GM12891 (cell line): ENCODE measurements at places on chromosomes 2 and 18.

DNA sequence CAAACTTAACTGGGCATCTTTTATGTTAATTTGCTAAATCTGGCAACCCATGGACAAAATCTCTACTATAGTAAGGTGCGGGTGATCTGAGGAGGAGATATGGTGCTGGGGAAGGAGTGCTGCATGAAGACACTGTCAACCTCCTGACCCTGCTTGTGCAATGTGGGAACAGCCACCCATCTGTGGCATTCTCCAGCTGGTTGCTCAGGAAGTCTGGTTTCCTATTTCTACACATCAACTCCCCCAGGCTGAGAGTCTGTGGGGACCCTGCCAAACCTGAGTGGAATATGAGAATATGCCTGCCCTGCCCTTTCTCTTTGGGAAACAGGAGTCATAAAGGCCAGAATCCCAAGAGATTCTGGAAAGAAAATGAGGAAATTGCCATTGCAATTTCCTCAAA is 60.1 kb upstream of the PAX3 start:
- DNase-seq, result no peak

GRCh38 chr18:74902147-74902455 is 304.4 kb downstream of the ZNF407 start:
- no peak for DNase-seq

DNA sequence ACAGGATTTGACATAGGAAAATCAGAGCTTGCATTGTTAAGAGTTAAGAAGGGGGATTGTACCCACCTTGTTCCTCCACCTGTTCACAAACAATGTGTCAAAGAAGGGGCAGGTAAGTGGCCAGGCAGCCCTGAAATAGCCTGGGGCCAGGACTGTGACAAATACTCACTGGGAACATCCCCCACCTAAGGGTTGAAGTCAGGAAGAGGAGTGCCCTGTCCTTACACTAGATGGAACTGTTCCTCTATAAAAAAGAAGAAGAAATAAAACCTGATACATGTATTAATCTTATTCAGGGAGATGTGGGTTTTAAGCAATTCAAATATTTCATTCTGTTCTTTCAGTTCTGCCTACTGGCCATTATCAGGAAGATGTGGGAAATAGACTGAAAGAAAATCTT is 41.9 kb downstream of the TACR1 start:
- no peak for DNase-seq

GRCh38 chr2:108918156-108918874 is 70.7 kb downstream of the EDAR start:
- DNase-seq, result no peak

DNA sequence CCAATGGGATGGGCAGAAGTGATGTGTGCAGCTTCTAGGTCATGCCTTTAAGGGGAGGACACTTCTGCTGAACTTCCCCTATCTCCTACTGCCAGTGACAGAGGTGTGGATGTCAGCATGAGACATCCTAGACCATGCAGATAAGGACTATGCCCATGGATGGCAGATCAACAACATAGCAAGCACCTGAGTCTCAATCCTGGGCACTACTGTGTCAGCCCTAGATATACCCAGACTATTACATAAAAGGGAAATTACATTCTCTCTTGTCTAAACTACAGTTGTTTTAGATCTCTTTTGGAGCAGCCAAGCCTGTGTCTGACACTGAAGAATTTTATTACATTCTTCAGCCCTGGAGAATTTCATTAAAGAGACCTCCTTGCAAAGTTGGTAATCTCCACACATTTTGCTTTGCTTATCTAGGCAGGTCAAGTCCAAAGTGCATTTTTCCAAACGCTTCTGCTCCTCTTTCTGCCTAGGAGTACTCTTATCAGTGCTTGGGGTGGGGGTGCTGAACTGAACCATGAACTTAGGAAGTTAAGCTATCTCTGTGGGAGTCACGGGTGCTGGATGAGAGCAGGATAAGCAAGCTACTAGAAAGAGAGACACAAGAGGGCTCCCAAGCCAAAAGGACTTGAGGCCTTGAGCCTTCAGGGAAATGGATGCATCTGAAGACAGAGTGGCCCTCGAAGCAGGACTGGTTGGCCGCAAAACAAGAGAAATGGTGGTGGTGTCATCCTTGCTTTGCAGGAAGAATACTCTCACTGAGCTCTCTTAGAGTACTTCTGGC is 95.2 kb upstream of the SPRED2 start:
- DNase-seq, result no peak

DNA sequence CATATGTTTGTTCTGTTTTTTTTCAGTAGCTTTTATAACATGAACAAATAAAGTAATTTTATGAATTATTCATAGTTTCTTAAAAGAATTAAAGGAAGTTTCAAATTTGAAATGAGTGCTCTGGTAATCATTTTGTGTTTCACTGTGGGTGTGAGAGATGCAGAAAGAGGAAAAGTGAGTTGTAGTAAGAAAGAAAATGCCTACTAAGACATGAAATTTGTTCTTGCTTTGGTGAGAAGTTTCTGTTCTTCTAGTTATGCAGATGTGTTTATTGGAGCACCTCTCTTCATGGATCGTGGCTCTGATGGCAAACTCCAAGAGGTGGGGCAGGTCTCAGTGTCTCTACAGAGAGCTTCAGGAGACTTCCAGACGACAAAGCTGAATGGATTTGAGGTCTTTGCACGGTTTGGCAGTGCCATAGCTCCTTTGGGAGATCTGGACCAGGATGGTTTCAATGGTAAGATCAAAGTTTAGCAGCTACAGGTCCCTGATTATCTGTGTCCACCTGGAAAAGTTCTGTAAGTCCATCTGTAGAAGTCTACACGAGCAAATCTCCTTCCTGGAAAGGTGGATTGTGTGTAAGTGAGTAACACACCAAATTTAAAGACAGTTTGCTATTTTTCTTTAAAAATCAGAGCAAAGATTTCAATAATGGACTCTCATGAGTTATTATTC is 51.4 kb downstream of the ITGAV start:
- DNase-seq, result no peak

DNA sequence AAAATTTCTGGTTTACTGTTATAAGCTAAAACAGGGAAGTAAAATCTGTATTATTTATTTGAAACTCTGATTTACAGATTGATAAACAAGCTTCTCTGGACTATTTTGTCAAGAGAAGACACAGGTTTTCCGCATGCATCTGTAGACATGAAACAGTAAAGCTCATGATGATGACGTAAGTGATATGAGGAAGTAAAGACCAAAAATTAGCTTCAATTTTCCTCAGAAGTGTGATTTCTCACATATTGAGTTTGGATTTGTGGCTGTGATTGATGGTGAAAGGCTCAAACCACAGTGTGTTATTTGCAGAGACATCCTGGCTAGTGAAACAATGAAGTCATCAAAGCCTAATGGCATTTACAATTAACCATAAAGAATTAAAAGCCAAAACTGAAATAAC is 12.6 kb upstream of the LONRF2 start:
- DNase-seq, result no peak

DNA sequence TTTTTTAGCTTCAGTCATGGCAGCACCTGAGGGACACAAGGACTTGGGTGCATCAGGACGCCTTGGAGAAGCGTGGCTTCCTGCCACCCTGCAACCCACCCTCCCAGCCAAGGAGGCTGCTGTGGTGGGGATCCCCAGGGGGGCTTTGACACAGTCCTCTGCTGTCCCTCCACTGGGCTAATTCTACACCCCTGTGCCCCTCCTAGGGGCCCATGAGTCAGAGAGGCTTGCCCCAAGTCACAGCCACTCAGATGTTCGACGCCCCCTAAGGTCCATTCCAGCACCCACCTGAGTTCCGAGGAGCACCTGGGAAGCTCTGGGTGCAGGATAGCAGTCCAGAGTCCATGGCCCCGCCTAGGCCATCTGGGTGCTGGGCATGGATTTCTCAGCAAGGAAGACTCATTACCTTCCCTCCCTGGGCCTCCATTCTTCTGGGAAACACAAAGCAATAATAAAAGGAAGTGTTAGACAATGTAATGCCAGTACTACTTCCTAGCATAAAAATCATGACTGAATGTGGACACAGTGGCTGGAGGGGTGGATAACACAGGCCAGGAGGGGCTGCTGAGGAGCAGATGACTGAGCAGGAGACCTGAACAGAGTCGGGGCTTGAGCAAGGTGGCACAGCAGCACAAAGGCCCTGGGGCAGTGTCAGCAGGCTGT is 3.7 kb downstream of the ALPG start:
- DNase-seq, result no peak

DNA sequence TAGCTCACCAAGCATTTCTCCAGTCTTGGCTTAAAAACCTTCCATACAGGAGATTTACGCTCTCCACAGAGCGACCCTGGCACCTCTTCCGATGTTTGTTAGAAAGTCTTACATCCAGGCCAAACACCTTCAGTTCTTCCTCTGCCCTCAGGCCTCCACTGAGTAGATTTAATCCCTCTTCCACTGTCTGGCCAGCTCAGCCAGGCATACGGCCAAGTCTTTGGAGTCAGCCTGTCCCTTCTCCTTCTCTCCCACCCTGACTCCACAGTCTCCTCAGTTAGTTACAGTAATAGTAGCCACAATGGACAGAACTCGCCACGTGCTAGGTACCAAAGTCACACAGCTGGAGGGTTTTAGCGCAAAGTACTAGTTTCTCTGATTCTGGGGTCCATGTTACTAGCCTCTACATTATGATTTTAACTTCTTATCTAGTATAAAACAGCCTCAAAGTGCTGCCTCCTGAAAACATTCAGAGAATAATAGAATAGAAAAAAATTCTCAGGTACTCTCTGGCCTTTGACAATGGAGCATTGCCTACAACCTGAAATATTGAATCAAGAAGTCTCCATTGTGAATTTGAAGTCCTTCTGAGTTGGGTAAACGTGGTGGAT is 39.5 kb downstream of the THNSL2 start:
- DNase-seq, result no peak

- no peak for DNase-seq
Measured at GRCh38 chr2:172181840-172182239, 79.1 kb upstream of the DLX2 start.

DNA sequence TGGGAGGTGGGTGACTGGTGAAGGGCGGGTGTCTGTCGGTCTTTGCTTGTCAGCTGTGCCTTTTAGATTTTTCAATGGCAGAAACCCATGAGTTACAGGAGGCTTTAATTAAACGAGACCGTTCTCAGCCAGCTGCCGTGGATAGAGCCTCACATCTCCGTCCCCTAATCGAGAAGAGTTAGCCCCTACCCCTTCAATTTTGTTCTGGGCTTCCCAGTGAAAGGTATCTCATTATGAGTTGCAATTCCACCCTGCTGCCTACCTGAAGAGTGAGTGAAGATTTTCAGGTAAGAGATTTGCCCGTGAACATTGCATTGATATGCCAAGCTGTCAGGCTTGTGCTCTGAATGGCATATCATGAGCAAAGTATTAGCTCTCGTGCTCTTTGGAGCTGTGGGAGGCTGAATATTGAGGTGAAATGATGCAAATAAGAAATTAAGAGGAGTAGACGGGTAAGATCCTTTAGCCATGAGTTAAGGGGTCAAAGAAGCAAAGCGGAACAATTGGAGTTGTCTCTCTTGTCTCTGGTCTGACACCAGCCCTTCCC is 118.7 kb upstream of the MSTN start:
- DNase-seq, result no peak

- DNase-seq, result no peak
Measured at GRCh38 chr18:49922228-49922627, 108.9 kb upstream of the ACAA2 start.

DNA sequence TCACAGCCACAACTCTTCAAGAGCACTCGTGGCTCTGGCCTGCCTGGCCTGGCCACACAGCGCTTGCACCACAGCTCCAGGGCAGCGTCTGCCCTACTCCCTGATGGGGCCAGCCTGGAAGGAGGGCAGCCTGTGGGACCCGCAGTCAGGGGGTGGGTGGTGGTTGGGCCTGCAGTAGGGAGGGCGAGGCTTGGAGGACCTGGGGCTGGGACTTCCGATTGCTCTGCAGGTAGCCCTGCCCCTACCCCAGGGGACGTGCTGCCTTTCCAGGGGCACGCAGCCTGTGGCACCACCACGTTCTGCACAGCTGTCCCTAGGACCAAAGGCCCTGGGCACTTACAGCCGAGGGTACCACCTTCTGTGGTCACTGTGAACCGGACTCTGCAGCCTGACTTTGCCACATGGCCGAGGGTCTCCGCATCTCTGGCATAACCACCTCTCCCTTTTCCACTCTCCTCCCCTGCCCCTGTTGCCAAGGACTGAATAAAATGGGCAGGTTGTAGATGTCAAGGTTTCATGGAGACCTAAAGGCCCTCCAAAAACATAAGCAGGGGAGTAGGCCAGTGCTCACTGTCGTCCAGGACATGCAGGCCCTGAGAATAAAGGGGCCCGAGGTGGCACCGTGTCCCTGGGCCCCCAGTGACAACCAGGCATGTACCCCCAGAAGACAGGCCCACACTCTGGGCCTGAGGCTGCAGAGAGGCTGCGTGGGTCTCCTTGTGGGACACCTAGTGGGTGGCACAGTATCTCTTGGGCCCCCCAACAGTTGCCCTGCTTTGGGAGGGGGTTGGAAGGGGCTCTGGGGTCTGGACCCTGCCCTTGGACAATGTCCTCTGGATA is 87.3 kb downstream of the INHBB start:
- no peak for DNase-seq

GRCh38 chr2:206989311-206989710 is 50.0 kb downstream of the CPO start:
- DNase-seq, result no peak

- DNase-seq, result no peak
Measured at GRCh38 chr18:54210463-54210862, 14.0 kb downstream of the MBD2 start.

DNA sequence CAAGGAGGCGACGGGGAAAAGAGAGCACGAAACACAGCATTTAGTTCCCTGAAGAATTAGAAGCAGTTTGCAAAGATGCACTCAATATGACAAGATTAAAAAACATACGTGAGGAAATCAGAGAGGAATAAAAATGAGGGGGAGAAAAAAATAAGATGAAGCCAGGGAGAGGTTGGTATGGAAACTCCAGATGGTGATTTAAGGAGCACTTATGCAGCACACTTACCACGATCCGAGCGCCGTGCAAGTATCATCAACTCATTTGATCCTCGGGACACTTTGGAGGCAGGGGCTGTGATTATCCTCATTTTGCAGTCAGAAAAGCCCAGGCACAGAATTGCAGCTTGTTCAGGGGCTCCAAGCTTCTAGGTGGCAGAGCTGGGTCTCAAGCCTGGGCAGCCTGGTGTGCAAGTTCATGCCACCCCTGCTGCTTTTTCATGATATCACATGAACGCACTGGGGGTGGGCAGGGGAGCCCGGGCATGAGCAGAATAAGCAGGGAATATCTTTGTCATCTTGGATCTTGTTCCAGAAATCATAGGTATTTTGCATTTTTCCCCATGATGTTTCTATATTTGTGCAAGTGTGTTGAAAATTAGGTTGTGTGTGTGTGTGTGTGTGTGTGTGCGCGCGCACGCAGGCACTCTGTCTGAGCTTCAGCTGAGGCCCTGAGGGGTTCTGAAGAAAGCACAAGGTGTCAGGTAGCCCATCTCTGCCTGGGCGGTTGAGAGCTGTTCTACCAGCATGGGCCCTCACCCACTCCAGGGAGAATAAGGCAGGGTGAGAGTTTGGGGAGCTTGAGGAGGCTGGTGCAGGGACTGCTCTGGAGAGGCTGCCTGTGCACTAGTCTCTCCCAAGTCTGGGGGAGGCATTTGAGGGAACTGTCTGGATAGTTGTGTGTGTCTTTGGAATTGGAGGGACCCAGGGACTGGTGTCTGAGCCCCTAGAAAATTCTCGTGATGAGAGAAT is 25.0 kb upstream of the PDIA6 start:
- no peak for DNase-seq

- DNase-seq, result no peak
Measured at GRCh38 chr2:32663864-32664263, 36.0 kb downstream of the TTC27 start.
